ENCODE measurements at places on chromosomes 16 and 17.

- no peak for DNase-seq
Measured at GRCh38 chr16:66936462-66936861, 1.1 kb downstream of the CES2 start.

DNA sequence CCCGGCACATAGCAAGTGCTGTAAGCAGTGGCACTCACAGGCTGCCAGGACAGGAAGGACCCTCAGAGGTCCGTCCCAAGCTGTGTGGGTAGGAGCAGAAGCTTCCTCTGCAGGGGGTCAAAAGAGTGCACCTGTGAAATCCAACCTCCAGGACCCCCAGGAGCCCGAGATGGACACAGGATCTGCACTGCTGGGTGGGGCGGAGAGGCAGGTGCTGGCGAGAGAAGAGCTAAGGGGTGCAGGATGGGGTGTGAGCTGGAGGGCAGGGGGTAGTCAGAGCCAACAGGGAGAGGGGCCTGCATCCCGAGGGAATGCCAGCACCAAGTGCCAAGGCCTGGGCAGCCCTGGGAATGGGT is 650 bp upstream of the AANAT start:
- no peak for DNase-seq

- no peak for DNase-seq
Measured at GRCh38 chr16:54034684-54035083, 251.9 kb downstream of the IRX3 start.

GRCh38 chr16:30372038-30372712 is 1.9 kb upstream of the TBC1D10B start:
- no peak for DNase-seq

GRCh38 chr17:40443988-40444899 is 994 bp downstream of the IGFBP4 start:
- DNase-seq = no peak

DNA sequence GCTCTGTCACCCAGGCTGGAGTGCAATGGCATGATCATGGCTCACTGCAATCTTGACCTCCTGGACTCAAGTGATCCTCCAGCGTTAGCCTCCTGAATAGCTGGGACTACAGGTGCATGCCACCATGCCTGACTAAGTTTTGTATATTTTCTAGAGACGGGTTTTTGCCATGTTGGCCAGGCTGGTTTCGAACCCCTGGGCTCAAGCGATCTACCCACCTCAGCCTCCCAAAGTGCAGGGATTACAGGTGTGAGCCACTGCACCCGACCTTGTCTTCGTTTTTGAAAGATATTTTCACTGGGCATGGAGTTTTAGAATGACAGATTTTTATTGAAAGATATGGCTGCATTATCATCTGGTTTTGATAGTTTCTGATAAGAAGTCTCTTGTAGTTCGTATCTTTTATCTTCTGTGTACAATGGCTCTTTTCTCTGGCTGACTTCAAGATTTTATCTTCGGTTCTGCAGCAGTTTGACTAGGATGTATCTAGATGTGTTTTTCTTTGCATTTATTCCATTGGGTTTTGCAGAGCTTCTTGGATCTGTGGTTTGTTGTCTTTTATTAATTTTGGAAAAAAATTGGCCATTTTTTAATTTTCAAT is 14.6 kb downstream of the ADGRG5 start:
- no peak for DNase-seq

DNA sequence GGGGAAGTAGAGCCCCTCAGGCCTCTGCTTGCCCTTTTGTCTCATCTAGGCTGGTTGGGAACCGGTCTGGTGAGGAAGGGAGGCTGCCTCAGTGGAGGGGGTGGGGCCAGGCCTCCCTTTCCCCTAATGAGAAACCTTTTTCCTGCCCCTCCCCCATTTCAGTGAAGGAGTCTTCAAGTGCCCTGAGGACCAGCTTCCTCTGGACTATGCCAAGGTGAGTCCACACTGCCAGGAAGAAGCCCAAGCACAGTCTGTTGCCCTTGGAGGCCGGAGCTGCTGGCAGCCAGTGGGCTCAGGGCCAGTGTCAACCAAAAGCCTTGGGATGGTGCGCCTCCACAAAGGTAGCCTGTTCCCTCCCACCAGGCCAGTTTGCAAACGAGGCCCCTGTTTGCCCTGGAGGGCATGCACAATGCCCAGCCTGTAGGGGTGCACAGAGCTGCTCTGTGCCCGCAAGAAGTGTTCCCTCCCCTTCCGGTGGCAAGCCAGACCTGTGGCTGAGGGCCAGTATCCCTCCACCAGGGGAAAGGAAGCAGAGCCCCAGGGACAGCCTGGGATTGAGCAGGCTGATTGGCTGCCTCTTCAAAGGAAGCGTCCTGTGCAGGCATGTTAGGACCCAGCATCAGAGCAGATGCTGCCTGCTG is 3.4 kb downstream of the TRAF4 start:
- no peak for DNase-seq

- DNase-seq = no peak
Measured at GRCh38 chr17:48104440-48104839, 3.1 kb upstream of the SNX11 start.

DNA sequence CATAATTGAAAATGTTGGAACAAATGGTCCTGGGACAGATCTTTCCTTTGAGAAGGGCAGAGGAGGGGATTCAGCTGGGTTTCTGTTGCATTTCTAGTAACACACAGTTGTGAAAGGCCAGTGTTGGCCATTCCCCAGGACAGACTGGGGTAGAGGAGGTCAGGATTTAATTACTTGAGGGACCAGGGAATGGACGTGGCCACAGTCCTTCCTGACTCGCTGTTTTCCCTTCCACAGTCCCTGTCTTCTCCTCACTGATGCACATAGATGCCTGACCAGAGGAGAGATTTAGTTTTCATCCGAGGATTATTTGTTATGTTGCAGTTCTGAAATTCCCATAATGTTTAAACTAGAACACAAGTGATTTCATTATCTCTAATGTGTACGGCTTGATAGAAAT is 25.2 kb upstream of the HEATR6 start:
- DNase-seq = no peak

- peak; percentile 33 for DNase-seq
Measured at GRCh38 chr16:1613211-1613622, 1.1 kb downstream of the CRAMP1 start.

DNA sequence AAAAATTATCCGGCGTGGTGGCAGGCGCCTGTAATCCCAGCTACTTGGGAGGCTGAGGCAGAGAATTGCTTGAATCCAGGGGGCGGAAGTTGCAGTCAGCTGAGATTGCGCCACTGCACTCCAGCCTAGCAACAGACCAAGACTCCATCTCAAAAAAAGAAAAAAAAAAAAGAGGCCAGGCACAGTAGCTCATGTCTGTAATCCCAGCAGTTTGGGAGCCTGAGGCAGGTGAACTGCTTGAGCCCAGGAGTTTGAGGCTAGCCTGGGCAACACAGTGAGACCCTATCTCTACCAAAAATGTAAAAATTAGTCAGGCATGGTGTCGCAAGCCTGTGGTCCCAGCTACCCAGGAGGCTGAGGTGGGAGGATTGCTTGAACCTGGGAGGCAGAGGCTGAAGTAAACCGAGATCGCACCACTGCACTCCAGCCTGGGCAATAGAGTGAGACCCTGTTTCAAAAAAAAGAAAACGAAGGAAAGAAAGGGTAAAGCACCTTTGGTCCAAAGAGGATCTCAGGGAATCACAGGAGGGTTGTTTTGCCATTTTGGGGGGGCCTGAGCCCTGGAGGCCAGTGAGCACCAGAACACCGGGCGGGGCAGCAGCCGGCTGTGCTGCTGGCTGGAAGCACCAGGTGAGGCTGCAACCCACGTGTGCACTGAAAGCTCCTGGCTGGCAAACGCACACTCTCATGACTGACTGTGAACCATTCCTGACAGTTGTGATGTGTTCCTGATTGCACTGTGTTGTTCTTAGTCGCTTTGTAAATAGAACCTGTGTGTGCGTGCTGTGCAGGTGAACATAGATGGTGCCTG is 18.4 kb downstream of the HS3ST6 start:
- no peak for DNase-seq

DNA sequence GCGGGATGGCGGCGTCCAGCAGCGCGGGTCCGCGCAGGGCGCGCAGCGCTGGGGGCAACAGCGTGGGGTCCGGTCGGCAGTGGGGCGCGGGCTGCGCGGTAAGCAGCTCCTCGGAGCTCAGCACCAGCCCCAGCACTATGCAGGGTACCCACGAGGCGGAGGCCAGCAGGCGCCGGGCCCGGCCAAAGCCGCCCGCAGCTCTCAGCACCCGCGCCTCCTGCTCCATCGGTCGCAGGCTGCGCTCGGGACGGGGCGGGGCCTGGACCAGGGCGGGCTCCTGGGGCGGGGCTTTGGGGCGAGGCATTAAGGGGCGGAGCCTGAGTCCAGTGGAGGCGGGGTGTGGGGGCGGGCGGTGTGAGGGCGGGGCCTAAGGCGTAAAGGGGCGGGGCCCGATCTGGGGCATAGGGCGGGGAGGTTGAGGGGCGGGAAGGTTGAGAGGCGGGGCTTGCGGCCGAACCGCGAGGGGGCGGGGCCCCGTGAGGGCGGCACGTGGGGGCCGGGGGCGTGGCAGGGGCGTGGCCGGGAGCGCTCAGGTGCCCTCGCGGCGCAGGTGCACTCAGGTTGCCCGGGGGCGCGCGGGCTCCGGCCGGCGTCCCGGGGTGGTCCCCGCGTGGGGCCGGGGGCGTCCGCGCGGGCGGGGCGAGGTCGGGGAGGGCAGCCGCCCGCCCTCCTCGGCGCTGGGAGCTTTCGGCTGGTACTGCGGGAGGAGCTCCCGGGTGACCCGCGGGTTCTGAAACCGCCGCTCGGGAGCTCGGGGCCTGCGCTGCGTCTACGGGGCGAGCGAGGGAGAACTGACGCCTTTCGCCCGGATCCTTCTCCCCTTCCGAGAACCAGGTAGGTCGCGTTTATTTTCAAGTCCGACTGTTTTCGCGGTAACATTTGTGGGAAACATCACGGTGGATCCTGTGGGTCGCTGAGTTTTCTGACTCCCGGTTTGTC is 1.4 kb upstream of the SLC22A31 start:
- peak; percentile 59 for DNase-seq

DNA sequence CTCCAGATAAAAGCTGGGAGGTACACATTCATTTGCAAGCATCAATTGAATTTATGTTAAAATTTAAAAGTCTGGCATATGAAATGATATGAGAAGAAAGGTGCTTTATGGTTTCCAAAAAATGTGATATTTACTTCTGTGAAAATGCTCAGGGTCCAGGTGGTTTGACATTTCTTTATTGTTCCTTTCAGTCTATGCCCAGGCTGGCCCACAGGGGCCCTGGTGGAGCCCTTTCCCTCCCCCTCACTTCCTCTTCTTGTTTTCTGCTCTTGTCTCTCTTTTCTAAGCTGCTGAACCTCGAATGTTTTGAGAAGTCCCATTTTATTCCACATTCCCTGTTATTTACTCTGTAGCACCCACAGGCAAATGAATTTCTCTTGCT is 127.8 kb downstream of the HS3ST3B1 start:
- peak; percentile 46 for DNase-seq

DNA sequence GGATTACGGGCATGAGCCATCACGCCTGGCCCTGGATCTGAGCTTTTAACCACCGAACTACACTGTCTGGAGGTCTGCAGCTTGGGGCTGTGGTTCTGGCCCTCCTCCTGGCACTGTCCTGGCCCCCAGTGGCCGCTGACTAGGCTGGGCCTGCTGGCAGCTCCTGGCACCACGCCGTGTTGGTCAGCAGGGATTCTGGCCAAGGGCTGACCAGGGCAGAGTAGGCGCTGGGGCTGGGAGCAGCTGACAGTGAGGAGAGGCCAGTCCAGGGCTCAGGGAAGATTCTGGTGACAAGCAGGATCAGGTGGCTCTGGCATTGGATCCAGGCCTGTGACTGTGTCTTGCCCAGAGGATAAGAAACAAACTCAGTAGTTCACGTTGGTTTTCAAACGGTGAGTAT is 14.6 kb downstream of the EEF2K start:
- DNase-seq = no peak

DNA sequence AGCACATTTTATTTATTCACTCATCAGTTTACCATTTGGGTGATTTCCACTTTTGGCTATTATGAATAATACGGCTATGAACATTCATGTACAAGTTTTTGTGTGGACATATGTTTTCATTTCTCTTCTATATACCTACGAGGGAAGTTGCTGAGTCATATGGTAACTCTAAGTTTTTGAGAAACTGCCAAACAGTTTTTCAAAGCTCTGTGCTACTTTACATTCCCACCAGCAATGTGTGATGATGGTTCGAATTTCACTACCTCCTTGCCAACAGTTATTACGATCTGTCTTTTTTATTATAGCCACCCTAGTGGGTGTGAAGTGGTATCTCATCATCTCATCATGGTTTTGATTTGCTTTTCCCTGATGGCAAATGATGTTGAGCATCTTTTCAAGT is 63.7 kb upstream of the MRTFB start:
- DNase-seq = no peak

DNA sequence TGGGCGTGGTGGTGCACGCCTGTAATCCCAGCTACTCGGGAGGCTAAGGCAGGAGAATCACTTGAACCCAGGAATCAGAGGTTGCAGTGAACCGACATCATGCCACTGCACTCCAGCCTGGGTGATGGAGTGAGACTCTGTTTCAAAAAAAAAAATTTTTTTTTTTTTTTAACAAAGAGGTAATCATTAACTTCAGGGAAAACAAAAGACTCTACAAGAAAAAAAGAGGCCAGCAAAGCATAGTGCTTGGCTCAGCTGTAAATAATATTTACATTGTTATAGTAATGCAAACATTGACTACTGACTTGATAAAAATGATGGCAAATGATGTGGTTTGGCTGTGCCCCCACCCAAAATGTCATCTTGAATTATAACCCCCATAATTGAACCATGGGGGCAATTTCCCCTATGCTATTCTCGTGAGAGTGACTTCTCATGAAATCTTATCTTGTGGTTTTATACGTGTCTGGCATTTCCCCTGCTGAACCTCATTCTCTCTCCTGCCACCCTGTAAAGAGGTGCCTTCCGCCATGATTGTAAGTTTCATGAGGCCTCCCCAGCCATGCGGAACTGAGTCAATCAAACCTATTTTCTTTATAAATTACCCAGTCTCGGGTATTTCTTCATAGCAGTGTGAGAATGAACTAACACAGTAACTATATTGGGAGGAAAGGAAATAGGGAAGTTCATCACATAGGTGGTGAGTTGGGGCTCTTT is 12.7 kb upstream of the SSTR2 start:
- no peak for DNase-seq

GRCh38 chr16:50881331-50881830 is 139.5 kb downstream of the CYLD start:
- no peak for DNase-seq
